ENCODE measurements at places on chromosomes 1 and 21.
A peak's percentile ranks its signal among the peaks of the same experiment; 100 is the strongest.

- peak; percentile 27 for DNase-seq
Observed at GRCh38 chr1:167756730-167757405, 35.1 kb downstream of the MPZL1 start.

DNA sequence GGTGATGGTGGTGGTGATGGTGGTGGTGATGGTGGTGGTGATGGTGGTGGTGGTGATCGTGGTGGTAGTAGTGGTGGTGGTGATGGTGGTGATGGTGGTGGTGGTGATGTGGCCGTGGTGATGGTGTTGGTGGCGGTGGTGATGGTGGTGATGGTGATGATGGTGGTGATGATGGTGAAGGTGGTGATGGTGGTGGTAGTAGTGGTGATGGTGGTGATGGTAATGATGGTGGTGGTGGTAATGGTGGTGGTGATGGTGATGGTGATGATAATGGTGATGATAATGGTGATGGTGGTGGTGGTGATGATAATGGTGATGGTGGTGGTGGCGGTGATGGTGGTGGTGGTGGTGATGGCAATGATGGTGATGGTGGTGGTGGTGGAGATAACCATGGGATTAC lies 6.8 kb upstream of the COL6A2 start:
- peak; percentile 13 for DNase-seq

DNA sequence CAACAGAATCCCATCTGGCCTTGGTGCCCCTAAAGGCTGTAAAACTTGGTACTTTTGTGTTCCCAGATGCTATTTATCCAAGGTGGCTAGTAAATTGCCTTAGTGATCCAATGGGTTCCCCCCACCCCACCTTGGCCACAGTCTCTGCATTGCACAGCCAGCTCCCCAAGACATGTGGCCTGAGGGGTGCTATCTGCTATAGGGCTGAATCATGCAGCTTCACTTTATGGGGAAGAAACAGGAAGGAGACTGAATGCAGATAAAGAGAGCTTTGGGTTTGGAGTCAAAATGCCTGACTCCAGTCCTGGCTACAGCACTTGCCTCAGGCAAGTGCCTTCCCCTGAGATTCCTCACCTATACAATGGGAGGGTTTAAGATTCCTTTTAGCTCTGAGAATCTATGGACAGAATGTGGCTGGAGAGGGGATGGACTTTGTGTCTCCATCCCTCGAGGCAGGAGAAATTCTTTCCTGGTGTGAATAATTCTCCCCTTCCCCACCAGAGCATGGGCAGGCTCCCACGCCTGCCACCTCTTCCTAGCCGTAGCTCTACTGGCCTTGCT lies 6.5 kb downstream of the RHEX start:
- no peak for DNase-seq

GRCh38 chr21:15029077-15029476 lies 35.7 kb downstream of the NRIP1 start:
- no peak for DNase-seq

DNA sequence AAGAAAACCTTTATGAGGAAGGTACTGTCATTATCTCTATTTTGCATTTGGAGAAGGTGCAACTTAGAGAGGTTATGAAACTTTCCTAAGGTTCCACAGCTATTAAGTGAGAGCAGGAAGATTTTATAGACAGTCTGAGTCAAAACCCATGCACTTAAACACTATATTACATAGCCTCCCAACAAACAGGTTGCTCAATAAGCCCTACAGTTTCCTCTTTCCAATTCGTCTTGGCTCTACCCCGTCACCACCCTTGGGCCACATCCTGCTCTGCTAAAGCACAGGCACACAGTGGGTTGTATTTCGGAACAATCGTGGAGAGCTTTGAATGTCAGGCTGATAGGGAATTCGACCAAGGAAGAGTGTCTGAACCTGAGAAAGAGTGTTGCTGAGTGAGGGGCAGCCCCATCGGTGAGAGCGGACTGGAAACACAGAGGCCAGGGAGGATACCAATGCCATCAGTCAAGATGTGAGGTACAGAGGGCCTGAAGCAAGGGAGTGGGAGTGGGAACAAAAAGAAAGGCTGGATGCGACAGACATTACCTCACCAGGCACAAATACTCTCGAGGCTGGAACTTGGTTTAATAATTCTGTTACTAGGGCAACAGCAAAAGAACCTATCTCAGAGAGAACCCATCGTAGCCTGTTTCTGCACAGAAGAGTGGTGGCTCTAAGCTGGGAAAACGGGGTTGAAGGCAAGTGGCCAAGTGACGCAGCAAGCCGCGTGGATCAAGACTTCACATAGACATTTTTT lies 6.3 kb upstream of the LRRC52 start:
- no peak for DNase-seq

DNA sequence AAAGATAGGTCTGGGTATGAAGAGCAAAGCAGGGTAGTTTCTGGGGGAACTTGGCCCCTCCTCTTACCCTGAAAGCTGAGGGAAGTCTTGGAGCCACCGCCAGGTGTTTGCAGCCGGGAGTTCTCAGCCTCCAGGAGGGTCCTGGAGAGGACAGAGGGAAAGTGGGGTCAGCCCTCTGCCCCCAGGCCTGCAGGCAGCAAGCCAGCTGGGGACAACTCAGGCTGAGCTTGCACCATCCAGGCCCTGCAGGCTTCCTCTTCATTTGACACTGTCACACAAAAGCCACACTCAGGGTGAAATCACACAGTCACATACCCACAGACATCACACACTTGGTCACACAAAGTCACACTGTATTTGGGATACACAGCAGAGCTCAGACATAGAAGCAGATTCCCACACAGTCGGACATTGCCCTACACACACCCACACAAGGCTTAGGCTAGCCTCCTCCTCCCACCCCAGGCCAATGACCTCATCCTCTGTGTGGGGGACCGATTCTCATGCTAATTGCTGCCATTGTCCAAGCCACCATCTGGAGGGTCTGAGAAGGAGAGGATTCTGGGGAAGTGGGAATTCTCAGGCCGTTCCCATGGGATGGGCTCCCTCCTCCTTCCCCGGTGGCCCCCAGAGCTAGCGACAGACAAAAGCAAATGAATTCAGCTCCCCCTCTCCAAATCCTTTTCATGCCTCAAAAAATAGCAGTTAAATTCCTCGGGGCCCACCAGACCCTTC lies 3.7 kb downstream of the NES start:
- no peak for DNase-seq

DNA sequence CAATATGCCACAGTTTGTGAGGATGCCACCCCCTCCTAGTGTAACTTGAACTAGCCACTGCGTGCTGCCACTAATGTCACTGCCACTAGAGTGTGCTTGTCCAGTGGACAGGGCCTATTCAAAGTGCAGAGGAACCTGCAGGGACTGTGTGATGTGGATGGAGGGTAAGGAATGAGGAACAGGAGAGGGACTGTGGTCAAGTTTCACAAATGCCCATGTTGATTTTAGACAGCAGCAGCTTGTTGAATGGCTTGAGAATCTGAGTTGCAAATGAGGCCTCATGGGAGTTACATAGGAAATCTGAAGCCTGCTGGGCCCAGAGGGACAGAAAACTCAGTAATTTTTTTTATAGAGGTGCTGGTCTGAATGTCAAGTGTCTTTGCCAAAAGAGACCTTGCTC lies 112.3 kb downstream of the HHAT start:
- DNase-seq: no peak

DNA sequence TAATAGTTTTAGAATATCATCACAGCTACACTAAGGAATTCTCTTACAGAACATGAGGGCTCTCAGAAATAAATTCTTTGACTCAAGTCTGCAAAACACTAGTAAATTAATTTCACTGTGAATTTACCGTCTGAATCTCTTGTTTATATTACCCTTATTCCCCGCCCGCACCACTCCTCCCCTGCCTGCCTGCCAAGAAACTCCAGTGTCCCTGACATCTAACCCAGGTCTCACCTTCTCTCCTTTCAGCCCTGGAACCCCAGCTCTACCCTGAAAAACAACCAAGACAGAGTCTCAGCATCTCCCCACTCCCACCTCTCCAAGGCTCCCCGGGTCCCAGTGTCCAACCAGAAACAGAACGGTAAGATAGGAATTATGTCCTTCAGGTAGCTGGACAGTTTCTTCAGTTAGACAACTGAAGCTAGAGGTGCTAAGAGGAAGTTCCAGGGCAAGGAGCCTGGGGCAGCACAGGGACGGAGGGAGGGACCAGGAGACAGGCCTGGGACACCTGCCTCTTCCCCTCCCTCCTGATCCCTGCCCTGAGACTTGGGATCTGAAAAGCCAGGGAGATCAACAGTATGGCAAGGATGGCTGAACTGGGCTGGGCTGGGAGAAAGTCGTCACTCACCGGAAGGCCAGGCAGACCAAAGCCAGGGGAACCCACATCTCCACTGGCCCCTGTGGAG lies 15.4 kb downstream of the COL16A1 start:
- no peak for DNase-seq

- no peak for DNase-seq
Observed at GRCh38 chr1:234300096-234300495, 73.2 kb upstream of the COA6 start.

GRCh38 chr1:244801246-244801645 lies 34.2 kb upstream of the COX20 start:
- DNase-seq: peak; percentile 34

DNA sequence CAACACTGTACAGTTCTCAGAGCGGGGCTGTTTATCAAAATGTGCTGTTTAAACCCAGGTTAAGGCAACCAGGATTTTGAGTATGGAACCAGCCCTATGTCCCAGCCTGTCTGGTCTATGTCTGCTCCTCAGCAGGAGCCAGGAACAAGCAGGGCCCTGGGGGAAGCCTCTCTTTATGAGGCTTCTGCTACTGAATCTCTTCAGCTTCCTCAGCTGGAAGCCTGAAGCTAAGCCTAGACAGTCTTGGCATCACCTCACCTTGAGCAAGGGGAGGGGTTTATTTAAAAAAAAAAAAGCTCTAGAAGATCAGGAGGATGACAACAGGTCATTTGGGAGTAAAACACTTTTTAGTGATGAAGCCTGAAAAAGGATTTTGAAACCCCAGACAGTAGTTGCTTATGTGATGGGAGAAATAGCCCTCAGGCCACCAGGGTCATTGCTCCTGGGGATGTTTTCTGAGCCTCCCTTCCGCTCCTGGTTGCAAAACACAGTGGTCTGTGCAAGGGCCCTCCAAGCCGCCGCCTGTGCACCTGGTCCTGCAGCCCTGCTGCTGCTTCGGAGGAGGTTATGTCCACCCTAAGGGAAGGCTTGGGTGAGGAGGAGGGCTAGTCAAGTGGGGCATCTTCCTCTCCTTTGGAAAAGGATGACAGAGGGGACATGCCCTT lies 21.8 kb upstream of the GRHL3 start:
- DNase-seq: no peak
